ENCODE measurements at places on chromosomes 1 and 21.

GRCh38 chr21:45177039-45177438 lies 102.7 kb downstream of the ADARB1 start:
- no peak for DNase-seq

GRCh38 chr1:87642581-87643221 lies 314.0 kb downstream of the LMO4 start:
- DNase-seq = no peak

DNA sequence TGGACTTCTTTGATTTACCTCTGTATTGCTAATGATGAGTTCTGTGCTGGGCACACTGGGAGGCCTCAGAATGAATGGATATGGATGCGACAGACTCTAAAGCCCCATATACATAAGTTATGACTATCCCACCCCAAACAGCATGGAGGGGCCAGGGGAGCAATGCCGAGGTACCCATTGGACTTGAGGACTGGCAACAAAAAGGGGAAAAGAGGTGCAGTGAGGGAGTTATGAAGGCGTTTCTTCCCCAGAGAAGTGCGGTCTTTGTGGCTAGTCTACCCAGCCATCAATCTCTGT lies 15.2 kb upstream of the CDCA8 start:
- no peak for DNase-seq

DNA sequence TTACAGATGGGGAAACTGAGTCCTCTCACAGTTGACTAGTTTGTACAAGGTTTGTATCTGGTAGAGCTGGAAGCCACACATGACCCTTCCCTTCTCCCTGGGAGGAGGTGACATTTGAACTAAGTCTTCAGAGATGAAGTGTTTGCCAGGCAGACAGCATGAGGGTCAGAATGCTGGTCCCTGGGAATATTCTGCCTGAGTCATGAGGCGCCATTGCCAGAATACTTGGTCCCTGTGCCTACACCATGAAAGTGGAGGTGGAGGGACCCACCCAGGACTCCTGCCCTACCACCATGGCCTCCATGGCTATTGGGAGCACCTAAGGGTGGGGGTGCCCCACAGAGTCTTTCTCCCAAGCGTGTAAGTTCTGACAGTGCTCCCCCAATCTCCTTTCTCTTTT lies 7.0 kb downstream of the RPS6KA1 start:
- DNase-seq = no peak

DNA sequence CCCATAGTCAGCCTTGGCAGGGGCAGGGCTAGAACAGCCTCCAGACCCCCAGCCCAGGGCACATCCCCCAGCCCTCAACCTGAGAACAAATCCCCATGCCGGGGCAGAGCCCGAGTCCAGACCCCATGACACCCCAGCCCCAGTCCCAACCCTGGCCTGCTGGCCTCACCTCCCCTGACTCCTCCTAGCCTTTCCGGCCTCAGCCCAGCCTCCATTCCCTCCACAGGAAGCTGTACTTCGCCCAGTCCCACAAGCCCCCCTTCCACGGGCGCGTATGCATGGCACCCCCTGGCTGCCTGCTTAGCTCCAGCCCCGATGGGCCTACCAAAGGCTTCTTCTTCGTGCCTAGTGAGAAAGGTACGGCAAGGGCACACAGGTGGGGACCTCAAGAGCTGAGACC lies 50.4 kb downstream of the DISP3 start:
- no peak for DNase-seq

- no peak for DNase-seq
These were observed 51.2 kb upstream of the LRP8 start for GRCh38 chr1:53378932-53379661.

DNA sequence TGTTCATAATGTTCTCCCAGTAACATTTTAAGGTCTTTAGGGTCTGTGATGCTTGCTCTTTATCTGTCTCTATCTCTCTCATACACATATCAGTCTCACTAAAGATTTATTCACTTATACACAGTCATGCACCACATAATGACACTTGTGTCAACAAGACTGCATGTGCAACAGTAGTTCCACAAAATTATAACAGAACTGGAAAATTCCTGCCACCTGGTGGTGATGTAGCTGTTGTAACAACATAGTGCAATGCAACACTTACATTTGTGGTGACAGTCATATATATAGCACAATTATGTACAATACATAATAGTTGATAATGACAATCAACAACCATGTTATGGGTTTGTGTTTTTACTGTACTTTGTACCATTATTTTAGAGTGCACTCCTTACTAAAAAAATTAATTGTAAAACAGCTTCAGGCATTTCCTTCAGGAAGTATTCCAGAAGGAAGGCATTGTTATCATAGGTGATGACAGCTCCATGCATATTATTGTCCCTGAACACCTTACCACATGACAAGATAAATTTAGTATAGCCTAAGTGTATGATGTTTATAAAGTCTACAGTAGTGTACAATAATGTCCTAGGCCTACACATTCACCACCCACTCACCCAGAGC lies 8.1 kb downstream of the TDRD5 start:
- DNase-seq = no peak

DNA sequence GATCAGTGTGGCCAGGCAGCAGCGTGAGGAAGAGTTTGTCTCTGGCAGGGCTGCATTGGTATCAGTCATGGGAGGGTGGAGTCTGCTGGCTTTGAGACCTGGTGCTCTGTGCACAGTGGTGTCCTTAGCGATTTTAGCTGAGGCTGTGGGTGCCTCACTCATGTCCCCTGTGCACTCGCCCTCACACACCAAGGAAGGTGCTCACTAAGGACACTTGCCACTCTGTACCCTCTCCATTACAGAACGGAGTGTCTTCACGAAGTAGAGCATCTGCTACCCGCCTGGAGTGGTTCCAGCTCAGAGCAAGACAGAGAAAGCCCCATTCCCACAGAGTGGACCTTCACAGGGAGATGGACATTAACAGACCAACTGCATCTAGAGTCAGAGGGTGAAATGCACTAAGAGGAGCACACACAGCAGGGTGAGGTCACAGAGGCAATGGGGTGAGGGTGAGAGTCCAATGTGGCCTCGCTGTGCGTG lies 117.9 kb downstream of the MATN1 start:
- no peak for DNase-seq

DNA sequence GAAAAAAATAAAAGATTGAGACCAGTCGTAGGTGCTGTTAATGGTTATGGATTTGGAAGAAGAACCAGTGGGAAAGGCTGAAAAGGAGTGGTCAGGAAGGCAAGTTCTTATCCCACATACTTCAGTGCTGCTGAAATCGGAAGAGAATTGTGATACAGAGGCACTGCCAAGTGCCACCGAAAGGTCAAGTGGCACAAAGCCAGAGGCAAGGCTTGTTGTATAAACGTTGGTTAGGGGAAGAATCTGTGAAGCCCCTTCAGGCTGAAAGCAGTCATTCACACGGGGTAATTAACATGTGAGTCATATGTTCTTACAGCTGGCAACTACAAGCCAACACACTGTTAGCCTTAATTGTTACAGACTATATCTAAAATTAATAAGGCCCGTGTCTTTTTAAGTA lies 48.8 kb downstream of the ZBTB40 start:
- no peak for DNase-seq

DNA sequence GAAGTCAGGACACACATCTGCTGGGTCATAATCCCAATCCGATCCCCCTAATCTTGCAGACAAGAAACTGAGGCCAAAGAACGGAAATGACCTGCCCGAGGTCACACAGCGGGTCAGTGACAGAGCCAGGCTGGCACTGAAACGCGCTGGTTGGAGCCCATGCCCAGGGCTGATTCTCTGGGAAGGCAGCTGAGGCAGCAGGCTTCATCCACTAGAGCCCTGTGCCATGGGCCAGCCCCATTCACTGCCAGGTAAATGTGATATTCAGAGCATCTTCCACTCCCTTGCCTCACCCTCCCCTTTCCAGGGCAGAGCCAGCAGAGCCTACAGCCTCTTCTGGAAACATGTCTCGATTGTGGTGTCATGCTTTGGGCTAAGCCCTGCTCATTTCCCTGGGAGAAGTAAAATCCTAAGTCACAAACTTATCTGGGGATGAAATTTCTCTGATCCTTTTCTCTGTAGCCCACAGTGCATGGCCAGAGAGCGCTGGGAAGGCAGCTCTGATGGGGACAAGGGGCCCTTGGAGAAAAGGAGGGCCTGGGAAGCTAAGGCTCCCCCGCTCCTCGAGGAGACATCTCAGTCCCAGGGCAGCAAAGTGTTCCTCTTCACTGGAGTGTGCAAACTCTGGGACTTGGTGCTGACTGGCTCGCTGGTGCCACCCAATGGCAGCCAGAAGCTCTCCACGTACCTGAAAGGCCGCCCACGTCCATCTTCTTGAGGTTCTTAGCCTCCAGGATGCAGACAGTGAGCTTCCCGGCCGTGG lies 110.4 kb downstream of the SYT2 start:
- no peak for DNase-seq

GRCh38 chr1:174448974-174449373 lies 1.2 kb downstream of the GPR52 start:
- no peak for DNase-seq

- no peak for DNase-seq
These were observed 44.2 kb downstream of the WLS start for GRCh38 chr1:68188060-68188538.

DNA sequence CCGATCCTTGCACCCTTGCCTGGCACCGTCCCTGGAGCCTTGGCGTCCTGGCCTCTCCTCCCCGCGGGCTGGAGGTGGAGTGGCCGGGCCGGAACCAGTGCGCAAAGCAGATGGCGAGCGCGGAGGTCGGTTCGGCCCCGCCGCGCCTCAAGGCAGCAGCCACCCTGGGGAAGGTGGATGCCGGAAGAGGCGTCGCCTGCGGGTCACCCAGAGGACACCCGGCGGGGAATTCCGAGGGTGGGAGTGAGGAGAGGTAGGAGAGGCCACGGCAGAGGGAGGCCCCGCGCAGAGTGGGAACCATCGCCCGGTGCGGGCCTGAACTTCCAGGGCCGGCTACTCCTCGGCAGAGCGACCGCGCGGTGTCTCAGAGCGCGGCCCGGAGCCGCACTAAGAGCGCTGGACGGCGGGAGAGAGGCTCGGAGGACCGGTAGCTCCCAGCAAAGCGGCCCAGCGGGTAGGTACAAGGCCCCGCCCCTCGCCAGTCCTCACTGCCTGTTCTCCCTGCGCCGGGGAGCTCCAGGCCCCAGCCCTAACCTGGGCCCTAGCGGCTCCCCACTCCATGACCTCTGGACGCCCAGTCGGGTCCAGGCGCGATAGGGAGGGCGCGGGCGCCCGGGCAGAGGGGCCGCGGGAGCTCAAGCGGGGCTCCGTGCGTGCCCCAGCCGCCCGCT lies at the start of gene RNF207:
TSS of gene RNF207 (plus strand) at position 271 of the 671 bp plus-strand sequence. CDS start 417 bp downstream, outside the sequence.
- no peak for DNase-seq

GRCh38 chr1:49576327-49576901 lies 447.3 kb downstream of the AGBL4 start:
- DNase-seq = no peak

DNA sequence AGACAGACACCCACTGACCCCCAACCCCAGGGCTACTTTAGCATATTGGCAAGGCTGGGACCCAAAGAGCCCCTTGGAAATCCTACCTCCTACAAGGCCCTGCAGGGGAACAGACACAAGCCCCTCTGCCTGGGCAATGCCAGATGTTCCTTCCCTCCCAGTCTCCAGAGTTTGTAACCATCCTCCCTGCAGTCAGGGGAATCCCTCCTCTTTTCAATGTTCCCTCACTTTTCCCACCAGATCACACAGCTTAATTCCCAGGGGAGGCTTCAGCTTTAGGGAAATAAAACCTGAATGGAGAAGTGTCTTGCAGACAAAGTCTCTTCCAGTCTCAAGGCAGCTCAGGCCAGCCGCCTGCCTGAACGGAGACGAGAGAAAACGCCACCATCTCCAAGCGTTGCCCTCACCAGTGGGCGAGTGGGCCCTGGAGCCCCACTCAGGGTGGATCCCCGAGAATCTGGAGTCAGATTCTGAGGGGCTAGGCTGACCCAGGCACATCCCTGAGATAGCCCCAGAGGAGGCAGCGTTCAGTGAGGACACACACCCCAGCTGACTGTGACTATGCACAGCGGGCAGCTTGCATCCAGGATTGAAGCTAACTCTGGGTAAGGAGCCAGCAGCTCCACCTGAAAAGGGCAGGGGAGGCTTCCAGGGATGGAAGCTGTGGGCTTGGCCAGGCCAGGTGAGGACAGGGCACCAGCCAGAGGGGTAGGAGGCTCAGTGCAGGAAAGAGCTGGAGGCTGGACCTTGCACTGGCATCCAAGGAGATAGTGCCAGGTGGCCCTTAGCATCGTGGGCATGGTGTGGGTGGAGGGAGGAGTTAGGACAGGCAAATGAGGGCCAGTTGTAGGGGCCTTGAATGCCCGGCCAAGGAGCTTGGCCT lies 44.0 kb upstream of the ZC3H12A start:
- no peak for DNase-seq

GRCh38 chr1:230426246-230427093 lies at the start of gene PGBD5:
PGBD5 (minus strand) TSS chr1:230426332; CDS start chr1:230425928, 404 bp downstream.
- no peak for DNase-seq

DNA sequence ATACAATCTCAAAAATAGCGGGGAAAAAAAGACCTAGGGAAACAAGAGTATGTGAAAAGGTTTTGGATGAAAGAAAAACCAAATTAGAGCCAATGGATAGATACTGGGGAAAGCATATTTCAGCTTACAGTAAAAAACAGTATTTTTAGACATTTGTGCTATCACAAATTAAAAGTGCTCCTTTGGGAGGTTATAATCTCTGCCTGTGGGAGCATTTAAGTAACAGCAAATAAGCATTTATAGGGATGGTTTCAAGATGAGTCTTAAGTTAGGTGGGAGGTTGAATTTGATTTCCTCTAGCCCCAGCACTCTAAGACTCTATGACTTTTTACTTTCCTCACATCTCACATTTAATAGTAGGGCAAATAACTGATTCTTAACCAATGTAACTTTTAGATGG lies 79.6 kb upstream of the SLFNL1 start:
- DNase-seq = no peak

- no peak for DNase-seq
These were observed 50.0 kb downstream of the SH3GLB1 start for GRCh38 chr1:86754265-86754974.

GRCh38 chr1:175804561-175804960 lies 61.2 kb upstream of the TNR start:
- DNase-seq = no peak

- DNase-seq = no peak
These were observed 78.2 kb downstream of the SLC16A1 start for GRCh38 chr1:112877750-112878149.

- no peak for DNase-seq
These were observed 48.0 kb upstream of the ACOT11 start for GRCh38 chr1:54500107-54500431.

DNA sequence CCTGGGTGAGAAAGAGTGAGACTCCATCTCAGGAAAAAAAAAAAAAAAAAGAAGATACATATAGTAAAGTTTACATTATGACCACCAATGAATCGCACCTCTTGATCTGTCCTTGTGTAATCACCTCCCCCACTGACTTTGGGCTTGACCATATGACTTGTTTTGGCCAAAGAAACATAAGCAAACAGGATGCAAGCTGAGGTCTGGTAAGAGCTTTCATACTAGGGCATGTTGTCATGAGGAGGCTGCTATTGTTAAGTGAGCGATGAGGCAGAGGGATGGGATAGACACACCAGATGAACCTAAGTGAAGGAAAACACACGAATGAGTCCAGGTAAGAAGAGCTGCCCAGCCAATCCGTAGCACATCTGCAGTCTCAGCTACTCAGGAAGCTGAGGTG lies 10.7 kb downstream of the ENAH start:
- DNase-seq = no peak

DNA sequence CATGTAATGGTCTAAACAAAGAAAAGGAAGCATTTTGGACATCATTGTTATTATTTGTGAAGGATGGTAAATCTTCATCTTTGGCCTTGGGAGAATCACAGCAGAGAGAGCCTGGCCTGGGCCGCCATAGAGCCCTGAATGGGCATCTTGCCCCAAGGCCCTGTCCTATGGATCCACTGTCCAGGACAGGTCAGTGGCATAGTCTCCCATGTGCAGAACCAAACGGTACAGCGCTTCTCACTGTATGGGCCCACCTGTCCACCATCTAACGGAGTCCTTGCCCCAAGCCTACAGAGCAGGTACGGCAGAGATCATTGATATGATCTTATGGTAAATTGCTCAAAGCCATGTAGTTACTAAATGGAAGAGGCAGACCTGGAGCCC lies 185.7 kb downstream of the FOXD2 start:
- DNase-seq = no peak
